CD4-positive, alpha-beta T cell treated with Interleukin-1 beta for 1 hour (primary cell): ENCODE measurements at places on chromosomes 4 and X.

DNA sequence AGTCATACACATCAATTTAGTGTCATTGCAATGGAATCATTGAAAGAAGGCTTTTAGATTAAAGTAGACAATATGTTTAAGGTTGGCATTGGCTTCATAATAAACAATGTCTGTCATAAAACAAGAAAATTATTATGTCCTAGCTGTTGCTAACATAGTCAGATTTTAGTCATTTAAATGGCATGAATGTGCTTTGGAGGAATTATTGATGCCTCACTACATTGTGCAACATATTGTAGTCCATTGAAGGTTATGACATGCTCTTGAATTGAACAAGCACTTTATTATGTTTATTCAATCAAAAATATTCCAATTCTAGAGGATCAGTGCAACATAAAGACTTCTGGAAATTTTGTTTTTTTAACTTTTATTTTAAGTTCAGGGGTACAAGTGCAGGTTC is 489.8 kb upstream of the AMOT start:
- no peak for DNase-seq

- DNase-seq: no peak
These were observed 39.3 kb downstream of the RTL9 start for GRCh38 chrX:110397904-110398303.

DNA sequence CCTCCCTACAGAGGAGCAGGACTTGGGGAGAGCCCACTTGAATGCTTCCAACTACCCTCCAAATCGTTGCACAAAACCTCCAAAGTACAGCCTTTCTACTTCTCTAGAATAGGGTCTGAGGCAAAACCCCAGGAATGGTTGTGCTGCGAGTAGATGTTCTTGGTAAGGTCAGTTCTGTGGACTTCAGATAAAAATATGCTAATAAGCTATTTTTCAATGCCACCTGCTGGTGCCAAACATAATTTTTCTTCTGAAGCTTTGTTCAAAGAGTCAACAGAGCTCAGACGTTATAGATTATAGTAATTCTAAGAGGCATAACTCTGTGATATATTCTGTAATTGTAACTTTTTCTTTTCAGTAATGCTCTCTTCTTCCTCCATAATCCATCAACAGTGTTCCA is 425.7 kb downstream of the GPAT3 start:
- no peak for DNase-seq

GRCh38 chr4:156295676-156296195 is 342.1 kb upstream of the CTSO start:
- no peak for DNase-seq

GRCh38 chrX:86507331-86507730 is 359.1 kb downstream of the DACH2 start:
- no peak for DNase-seq

DNA sequence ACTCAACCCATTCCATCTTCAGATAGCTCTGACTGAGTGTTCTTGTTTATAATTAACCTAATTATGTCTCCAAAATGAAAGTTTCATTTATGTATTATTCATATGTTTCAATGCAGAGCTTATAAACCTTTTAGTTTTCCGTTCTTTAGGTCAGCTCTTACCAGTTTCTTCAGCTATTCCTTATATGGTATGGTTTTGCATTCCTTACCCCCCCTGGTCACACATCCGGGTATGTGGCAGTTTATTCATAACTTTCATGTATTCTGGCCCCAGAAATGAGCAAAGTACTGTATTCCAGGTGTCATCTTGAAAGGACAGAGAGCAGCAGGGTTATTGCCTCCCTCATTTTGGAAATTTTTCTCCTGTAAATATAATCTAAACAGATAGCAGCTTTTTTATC is 16.8 kb upstream of the IGSF1 start:
- no peak for DNase-seq

- no peak for DNase-seq
These were observed 1.8 kb upstream of the GPM6A start for GRCh38 chr4:175813821-175814220.

GRCh38 chrX:98338544-98338943 is 1454.8 kb downstream of the RPA4 start:
- DNase-seq: no peak

DNA sequence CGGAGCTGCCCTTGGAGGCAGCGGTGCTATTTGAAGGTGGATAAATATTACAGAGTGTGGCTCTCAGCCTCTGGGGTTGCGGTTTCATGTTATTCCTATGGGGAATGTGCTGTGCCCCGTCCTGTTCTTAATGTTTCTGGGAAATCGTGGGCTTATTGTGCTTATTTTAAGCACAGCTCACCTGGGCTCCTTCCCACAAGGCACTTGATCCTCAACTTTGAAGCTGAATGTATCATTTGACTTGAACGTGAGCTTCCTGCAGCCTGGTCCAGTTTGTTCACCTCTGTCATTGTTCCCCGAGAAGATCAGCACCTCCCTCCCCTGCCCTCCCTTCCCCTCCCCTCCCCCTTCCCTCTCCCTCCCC is 3.9 kb downstream of the SORCS2 start:
- DNase-seq: no peak

- DNase-seq: no peak
These were observed 9.7 kb upstream of the KLHL13 start for GRCh38 chrX:118126286-118126685.

- DNase-seq: no peak
These were observed 48.8 kb downstream of the MAP7D2 start for GRCh38 chrX:20067709-20068561.

DNA sequence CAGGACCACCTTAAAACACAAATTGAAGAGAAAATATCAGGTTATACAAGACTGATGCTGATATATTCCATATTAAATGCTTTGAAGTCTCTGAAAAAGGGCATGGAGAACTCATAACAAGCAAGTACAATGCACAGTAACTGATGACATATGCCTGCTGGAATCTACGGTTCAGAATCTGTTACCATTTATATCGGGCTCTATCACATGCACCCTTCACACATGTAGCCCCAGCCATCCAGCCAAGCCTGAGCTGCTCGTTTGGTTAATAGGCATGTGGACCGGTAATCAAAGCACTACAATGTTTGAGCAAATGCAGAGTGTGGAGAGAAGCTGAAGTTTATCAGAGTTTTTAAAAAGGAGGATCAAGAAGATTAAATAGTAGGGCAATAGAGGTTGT is 11.8 kb downstream of the COMMD8 start:
- DNase-seq: no peak

GRCh38 chrX:50905334-50905733 is 5.2 kb upstream of the BMP15 start:
- no peak for DNase-seq

GRCh38 chr4:85051526-85051925 is 85.0 kb upstream of the WDFY3 start:
- no peak for DNase-seq

DNA sequence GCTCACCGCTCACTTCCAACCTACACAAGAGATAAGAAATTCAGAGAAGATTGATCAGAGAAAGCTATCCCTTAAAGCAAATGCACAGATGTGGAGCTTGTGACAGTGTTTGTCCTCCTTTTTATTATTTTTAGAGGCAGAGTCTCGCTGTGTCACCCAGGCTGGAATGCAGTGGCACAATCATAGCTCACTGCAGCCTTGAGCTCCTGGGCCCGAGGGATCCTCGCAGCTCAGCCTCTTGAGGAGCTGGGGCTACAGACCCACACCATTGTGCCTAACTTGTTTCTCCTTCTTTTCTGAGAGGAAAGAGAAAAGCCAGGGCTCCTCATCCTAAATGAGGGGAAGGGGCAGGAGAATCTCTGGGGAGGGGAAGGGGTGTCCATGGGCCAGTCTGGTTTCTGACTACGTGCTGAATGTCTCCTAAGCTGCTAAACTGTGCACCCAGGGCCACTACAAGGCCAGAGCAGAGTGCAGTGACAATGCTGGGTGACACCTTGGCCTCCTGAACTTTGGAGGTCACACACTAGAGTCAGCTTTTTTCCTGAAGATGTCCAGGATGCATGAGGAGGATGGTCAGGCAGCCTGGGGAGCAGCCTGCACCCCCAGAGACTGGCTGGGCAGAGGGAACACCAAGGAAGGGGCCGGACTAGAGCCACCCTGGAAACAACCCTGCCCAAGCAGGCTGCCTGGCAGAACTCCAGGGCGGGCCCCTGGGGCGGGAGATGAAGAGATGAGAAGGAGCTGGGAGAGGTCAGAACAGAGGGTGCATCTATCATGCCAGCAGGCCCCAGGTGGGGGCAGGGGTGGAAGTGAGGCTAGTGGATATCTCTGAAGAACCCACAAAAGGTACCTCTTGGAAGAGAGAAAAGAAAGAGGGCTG is 55.5 kb upstream of the PROM1 start:
- DNase-seq: no peak

DNA sequence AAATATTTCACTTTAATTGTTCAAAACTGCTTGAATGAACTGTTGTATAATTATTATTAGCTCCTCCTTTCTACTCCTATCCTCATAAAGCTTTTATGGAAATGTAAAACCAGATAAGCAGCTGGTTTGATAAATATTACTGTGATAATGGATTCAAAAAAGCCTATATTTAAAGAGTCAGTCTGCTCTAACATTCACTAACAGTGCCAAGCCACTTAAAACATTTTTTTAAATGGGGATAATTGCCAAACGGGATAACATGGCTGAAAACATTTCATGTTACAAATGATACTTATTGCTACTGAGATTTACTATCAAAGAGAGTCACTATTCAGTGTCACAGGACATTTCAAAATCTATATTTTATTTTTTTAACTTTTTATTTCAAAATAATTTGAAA is 17.4 kb downstream of the ARHGAP24 start:
- no peak for DNase-seq

GRCh38 chr4:143082701-143083100 is 102.0 kb upstream of the USP38 start:
- no peak for DNase-seq

- DNase-seq: no peak
These were observed 79.9 kb downstream of the NHSL2 start for GRCh38 chrX:71990518-71990917.

DNA sequence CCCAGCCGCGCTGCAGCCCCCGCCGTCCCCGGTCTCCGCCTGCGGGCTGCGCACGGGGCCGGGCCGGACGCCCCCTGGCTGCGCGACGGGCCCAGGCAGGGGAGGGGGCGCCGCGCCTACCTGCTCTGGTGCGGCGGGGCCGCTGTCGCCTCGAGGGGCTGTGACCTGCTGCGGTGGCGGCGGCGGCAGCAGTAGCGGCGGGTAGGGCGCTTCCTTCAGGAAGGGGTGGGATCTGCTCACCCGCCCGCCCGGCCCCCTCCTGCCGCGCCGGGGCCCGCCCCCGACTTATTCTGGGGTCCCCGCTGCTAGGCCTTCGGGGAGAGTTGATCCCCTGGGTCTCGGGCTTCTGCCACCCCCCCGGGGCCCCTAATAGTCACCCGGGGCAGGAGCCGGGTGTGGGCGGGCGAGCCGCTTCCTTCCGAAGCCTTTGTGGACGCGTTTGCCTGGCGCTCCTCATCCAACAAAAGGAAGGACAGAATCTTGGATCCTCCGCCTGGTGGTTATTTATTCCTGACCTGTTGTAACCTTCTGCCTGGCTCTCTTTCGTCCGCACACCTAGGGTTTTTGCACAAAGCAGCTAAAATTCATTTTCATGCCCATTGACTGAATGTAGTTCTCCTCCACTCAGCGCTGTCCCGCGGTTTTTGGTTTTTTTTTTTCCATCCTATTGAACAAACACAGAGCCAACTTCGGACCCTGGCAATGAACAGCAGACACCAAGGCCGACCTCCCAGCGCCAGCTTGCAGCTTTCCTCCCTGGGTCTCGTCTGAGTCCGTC is at the start of gene TMEM150C:
Gene TMEM150C (minus strand): TSS at position 203 of the 778 bp plus-strand sequence. CDS start 57,331 bp downstream, outside the sequence.
- no peak for DNase-seq

DNA sequence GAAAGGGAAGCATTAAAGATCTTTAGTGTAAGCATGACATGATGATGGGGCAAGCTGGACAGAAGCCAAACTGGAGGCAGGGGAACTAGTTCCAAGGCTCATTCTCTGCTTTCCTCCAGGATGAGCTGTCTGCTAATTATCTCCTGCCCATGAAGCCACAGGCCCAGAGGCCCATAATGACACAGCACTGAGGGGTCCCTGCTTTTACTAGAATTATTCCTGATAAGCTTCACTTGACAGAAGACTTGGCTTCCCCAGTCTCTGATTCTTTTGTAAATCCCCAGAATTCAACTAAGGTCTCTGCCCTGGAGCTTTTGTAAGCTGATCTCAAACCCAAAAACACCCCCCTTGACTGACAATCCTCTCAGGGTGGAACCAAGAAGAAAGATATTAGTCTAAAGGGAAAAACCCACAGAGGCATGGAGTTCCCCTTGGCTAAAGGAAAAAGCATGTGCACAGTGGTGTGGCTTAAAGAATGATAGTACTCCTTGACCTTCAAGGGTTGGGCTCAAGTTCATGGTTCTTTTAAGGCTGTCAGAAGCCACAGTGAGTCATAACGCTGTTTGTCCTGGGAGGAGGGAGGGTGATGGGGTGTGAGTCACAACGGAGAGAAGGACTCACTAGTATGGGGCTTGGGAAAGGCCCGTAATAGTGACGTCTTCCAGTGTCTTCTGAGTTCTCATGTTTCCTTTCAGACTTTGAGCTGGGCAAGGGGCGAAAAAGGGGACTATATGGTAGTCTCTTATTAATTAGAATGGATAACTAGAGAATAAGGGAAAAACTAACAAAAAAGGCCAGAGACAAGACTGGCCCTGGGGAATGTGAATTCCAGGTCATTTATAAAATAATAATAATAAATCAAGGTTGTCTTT is 146.0 kb upstream of the CPEB2 start:
- peak; percentile 12 for DNase-seq

- DNase-seq: no peak
These were observed 25.5 kb upstream of the AMOT start for GRCh38 chrX:112866175-112866574.

DNA sequence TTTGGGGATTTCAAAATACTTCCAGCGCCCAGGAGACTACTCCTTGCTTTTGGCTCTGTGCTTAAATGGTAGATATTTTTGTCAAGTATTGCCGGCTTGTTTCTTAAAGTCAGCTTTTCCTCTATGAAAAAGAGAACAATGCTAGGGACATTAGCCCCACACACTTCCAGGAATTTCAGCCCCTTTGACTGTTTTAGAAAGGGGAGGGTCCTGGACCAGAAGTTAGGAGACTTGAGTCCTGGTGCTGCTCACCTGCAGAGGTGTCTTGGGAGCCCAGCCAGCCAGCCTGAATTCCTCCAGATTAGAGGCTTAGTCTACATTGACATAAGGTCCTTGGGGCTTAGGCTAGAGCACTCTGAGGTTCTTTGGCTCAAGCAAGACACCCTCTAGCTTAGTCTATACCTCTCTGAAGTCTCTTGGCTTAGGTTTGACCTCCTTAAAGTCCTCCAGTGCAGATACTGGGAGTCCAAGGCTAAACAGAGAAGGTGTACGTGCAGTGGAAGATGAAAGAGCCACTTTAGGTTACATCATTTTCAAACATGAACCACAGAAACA is 1.6 kb upstream of the SETD7 start:
- DNase-seq: peak; percentile 6

- peak; percentile 15 for DNase-seq
These were observed 48.3 kb upstream of the GPR174 start for GRCh38 chrX:79096145-79096556.

- DNase-seq: no peak
These were observed 138.6 kb downstream of the KLHL8 start for GRCh38 chr4:87081826-87082225.

- no peak for DNase-seq
These were observed 243.4 kb upstream of the STS start for GRCh38 chrX:6904156-6904555.
